NCI-H1092 (cell line): ENCODE measurements at places on chromosomes 5 and 9.

DNA sequence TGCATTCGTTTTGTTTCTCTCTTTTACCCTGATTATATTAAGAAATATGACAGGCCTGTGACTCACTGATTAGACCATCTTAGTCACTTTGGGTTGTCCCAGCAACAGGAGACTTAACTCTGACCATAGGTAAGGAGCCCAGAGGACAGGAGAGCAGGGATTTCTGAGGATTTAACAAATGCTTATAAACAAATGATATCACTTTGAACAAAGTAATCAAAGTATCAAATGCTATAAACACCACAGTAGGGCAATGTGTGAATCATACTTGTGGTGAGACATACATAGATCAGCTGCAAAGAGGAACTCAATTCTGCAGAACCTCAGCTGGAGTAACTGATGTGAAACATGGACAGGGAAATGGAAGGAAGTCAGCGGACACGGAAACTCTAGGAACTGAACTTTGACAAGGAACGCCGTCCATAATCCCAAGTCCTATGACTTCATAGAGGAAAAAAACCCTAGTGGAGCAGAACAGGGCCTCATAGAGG, 190.6 kb upstream of the MSX2 start:
- no peak for DNase-seq

- no peak for DNase-seq
Observed at GRCh38 chr9:32487981-32488380, 38.0 kb downstream of the RIGI start.

DNA sequence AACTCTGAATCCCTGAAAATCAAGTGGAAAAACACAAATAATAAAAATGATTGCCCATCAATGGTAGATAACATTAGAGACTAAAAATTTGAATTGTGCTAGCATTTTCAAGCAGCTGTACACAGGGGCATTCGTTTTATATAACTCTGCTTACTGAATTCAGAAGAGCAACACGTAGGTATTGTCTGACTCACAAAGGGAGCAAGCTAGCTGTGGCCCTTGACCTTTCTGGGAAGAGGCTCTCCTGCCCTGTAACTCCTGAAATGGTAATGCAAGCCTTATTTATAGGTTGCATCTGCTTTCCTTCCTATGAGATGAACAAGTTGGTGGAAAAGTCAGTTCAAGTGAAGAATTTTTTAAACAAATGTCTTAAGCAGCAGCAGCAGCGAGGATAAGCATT, 218.7 kb upstream of the EFNA5 start:
- no peak for DNase-seq

GRCh38 chr9:13088720-13089427, 190.6 kb downstream of the MPDZ start:
- DNase-seq: peak; percentile 80

- DNase-seq: no peak
Observed at GRCh38 chr5:172973127-172973916, 10.2 kb upstream of the ATP6V0E1 start.

DNA sequence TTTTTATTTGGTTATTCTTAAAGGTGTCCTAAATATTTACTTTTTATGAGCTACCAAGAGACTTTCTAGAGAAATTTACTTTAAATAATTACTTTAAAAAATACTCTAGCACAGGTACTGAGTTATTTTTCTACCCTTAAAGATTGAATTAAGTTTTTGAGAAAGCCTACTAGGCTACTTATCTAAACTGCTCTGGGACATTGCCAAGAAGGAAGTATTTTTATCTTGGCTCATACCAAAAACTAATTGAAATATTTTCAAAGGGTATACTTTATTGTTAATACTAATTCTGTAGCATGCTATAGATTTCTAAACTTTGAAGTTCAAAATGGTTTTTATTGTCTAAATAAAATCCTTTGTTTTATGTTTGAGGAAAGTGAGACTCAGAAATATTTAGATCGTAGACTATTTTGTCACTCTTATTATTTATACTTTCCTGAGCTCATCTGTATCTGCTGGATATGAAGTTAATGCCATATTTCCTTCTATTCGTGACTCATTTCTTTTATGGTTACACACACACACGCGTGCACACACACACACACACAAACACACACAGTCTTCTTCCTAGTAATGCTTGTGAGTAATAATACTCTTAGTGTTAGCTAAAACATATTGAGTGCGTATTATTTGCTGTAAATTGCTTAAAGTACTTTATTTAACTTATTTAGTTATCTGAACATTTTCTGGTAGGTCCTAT, 89.5 kb downstream of the MAN2A1 start:
- DNase-seq: no peak

DNA sequence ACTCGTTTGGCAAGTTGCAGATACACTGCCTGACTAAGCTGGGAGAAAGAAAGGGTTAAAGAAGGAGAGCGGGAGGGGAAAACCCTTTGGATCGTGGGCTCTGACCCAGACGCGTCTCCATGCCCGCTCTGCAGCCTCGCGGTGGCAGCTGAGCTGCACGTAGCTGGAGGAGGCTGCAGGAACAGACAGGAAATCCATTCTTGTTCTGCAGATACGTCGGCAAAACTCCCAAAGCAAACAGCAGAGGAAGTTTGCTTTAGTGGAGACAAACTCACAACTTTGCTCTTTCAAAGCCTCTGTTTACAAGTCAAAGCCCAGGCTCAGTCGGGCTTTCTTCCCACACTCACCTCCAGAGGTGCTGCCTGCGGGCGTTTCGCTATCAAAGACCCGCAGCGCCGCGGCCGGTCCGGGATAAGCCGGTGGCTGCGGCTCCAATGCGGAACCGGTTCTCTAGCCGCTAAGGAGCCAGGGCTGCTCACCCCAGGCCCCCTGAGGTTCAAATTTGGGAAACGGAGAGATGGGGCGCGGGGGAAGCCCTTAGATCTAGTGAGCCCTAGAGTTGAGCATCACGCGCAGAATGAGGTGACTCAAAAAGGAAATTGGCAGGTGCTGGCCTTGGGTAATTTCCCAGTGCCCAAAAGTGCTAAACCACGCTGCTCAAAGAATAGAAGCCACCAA, 60.7 kb downstream of the MAT2B start:
- DNase-seq: no peak
